ENCODE measurements at places on chromosomes 16 and 17.

DNA sequence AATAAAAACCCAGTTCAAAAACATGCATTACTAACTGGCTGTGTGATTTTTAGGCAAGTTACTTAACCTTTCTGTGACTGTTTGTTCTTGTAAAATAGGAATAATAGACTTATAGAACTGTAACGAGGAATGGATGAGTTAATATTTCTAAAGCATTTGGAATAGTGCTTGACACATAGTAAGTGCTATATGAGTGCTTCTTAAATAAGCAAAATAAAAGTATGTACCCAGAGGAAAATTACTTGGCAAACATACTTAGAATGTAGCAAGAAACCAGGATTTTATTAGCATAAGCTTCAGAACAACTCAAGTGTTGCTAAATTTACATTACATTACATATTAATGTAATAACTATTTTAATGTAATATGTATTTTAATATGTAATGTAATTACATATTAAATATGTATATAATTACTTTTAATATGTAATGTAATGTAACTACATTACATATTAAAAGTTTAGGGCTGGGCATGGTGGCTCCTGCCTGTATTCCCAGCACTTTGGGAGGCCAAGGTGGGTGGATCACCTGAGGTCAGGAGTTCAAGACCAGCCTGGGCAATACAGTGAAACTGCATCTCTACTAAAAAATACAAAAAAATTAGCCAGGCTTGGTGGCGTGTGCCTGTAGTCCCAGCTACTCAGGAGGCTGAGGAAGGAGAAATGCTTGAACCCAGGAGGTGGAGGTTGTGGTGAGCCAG is 14.2 kb downstream of the NFAT5 start:
- DNase-seq, result no peak

DNA sequence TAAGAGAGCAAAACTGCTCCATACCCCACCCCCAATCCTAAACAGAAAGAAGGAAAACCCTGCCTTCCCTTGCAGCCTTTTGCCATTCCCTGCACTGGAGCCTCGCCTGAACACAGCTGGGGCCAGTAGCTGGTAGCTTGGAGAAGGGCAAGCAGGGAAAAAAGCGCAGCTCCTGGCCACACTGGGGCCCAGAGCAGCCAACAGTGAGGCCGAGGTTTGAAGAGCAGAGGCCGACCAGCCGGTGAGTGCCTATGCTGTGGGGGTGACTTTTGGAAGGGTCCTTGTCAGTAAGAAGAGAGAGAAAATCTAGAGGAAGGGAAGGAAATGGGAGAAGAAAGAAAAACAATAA is 3.2 kb upstream of the HOXB9 start:
- DNase-seq, result no peak

DNA sequence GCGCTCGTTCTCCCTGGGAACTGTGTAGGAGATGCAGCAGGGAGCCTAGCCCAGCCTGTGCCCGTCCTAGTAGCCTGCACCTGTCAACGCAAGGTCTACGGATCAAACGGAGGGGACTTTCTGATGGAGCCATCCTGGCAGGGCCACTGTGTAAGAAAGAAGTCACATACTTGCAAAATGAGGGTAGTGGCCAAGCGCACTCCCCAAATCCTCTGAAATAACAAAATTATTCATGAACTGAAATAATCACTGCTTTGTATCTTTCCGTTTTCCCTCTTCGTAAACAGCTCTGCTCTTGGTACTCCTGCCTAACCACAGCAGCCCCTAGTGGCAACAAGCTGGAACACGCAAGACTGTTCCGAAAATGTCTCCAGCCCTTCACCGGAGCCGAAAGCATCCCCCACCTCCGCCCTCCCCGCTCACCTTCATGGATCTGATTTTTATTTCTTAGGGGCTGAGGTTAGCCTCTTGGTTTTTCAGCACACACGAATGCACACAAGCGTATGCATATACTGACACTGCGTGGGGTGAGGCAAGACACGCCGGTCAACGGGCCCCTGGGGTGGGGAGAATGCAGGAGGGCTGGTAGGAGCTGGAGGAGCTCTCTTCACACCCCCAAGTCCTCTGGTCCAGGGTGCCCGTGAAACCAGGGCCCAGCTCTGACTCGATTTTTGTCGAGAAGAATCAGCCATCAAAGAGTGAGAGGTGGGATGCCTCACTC is 100.8 kb downstream of the ABCC12 start:
- DNase-seq, result peak; percentile 78

DNA sequence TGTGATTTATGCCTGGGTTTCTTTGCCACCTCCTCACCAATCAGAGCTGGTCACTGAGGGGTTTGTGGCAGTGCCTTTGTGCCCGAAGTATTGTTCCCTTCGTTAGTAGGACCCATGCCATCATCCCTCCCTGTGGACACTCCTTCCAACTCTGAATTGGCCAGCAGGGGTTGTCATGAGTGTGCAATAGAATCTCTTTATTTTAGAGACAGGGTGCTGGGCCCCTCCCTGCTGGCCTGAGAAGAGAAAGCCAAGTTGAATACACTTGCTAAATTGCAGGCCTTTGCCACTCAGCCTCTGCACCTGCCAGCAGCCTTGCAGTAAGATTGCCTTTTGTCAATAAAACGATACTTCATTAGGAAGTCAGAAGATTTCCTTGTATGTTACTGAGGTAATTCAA is 40.7 kb upstream of the SLC12A3 start:
- DNase-seq, result no peak

GRCh38 chr17:61455324-61456060 is 3.3 kb downstream of the TBX4 start:
- DNase-seq, result no peak

DNA sequence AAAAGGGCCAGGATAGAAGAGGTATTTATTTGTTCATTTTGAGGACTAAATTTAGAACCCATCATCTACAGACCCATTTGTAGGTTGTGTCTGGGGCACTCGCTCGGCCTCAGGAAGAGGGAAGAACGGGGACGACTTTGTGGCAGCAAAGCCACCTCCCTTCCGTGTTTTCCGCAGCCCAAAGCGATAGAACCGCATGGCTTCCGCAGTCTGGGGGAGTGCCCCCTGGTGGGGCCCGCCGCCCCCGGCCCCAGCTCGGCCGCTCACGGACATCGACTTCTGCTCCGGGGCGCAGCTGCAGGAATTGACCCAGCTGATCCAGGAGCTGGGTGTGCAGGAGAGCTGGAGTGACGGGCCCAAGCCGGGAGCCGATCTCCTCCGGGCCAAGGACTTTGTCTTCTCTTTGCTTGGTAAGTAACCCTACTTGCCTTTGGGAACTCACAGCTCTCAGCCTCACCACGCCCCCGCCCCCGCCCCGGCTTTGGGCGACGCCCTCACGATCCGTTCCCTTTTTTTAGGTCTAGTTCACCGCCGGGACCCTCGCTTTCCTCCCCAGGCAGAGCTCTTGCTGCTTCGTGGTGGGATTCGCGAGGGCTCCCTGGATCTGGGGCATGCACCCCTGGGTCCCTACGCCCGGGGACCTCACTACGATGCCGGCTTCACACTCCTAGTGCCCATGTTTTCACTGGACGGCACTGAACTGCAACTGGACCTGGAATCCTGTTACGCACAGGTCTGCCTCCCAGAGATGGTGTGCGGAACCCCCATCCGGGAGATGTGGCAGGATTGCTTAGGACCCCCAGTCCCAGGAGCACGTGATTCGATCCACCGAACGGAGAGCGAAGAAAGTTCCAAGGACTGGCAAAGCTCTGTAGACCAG is 681 bp downstream of the TMEM102 start:
- no peak for DNase-seq

DNA sequence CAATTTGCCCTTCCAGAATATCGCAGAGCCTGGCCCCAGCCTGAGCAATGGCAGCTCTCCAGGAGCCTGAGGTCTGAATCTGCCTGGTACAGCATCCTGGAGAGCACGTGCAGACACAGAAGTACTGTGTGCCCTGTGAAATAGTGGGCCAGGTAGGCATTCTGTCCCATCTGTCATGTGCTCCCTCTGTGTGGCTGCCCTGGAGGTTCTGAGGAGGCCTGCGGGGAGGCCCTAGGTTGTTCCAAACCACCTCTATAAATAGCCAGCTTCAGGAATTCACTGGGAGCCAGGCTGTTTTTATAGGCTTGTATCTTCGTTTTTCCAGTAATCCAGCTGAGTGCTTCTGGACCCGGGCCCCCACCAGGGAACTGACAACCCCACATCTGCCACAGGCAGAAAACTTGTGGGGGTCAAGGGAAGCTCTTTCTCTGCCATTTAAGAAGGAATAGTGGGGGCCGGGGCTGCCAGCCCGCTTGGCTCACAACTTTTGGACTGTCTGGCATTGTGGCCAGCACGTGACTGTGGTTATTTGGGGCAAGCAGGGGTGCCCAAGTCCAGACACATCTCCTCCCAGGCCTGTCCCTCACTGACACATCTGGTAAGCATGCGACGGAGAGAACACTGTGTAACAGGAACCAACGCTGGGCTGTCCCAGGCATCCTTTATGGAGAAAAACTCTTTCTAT is 356.3 kb upstream of the TNRC6C start:
- peak; percentile 65 for DNase-seq

Data from fibroblast of lung (primary cell).